ENCODE measurements at places on chromosomes 6 and 20.
A peak's percentile ranks its signal among the peaks of the same experiment; 100 is the strongest.

GRCh38 chr20:6466075-6466810, 301.2 kb upstream of the BMP2 start:
- DNase-seq, result no peak

DNA sequence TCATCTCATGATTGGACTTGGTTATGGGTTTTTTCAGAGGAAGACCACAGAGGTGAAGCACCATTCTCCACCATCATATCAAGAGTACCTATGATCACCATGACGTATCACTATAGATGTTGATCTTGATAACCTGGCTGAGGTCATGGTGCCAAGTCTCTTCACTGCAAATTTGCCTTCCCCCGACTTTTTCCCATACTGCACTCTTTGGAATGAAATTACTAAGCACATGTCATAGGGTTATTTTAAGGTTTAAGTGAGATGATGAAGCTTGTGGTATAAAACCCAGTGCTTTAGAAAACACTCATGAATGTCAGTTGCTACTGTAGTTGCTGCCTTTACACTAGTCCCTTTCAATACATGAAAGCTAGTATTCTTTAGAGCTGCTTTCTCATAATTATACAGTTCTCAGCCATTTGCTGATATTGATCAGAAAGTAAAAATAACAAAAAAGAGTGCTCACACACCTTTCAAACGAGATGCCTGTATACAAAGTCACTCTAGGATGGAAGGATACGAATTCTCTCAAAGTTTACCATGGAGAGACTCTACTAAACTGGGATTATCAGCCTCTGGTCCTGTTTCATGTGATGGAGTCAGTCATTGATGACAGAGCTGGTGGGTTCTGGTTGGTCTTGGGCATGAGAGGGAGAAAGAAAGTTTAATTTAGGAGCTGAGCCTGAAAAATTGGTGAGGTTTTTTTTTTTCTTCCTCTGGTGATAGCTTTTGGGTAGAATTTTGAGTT, 228.1 kb downstream of the PRL start:
- DNase-seq, result no peak

GRCh38 chr6:68008445-68008844, 626.6 kb upstream of the ADGRB3 start:
- DNase-seq, result no peak

DNA sequence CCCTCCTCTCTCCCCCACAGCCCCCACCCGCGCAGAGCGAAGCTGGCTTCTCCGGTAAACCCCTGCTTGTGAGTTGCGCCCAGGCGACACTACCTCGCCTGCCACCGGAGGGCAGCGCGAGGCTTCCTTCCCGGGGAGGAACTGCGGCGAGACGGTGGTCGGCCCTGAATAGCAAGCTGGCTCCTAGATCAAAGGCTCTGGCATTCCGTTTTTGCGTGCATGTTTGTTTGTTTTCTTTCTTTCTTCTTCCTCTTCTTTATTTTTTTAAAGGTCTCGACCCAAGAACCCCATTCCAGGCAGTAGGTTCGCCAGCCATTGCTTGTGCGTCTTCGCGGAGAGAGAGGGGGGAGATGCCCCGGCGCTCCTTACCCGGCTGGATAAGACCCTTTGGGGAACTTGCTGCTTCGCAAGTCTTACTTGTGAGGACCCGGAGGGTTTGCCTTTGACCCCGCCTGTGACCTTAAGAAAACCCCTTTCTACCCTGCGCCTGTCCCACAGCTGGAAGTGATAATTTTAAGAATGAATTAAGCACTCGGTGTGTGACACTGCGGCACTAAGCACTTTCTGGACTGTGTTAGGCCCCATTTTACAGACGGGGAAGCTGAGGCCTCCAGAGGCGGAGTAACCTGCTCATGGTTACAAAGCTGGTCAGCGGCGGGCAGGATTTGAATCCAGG, 92.7 kb upstream of the SIRPA start:
- no peak for DNase-seq

DNA sequence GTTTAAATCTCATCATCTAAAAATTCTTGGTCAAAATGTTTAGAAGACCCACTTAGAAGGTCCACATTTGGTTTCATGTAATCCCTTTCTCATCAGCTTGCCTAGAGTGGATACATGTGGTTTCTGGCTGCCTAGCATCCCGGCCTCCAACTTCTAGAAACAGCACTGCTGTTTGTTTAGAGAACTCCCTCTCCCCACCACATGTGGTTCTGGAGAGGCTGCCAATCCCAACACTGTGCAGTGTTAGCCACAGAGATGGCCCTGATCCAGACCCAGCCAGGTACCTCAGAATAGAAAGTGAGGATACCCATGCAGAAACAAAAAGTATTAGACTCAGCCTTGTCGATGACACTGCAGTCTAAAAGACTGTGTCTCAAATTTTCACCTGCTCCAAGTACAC, 241.8 kb downstream of the BCKDHB start:
- DNase-seq, result no peak

DNA sequence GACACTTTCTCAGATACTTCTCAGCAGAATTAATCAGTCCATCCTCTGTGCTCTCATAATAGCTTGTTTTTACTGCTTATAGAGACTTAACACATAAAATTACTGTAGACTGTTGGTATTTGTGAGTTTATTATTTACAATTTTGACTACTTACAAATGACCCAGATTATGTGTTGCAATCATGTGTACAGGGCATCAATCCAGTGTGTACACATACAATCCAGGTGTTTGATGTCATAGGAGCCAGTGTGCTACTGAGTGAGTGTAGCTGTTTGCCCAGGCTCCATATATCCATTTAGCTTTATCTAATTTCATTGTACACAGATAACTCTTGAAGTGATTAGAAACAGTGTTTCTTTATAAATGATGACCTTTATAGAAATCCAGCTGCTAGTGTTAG, 31.3 kb downstream of the TRMT11 start:
- DNase-seq, result no peak

DNA sequence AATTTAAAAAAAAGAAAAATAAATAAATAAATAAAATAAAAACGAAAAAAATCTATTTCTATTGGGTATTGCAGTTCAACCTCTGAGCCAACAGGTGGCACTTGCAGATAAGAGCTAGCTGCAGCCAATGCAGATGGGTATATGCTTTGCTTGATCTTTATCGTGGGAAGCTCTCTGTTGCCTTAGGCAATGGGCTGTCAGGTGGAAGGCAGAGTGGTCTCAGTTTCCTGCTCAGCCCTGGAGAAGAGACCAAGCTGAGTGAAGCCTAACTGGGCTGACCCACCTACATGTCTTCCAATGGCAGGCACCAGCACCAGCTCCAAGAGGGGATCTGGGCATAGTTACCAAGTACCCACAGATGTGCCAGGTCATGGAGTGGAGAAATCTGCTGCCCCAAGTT, 95.0 kb downstream of the AK9 start:
- DNase-seq, result peak; percentile 33

GRCh38 chr6:149840345-149841075, 23.6 kb downstream of the LRP11 start:
- DNase-seq, result peak; percentile 30

DNA sequence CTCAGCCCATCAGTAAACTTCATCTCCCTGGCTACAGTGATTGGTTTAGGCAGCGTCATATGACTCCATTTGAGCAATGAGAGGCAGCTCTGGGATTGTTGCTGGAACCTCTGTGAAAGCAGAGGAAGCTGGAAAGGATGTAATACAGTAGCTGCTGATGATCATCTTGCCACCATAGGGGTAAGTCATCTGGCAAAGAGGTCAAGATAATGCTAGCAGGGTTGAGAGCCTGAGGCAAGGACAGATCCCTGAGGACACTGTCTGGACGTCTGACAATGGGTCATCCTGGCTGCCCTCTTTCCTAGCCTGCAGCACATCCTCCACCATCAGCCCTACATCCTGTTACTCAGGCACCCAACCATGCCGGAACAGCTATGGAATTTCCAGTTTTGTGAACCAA, 25.5 kb upstream of the FKBP1A start:
- no peak for DNase-seq

DNA sequence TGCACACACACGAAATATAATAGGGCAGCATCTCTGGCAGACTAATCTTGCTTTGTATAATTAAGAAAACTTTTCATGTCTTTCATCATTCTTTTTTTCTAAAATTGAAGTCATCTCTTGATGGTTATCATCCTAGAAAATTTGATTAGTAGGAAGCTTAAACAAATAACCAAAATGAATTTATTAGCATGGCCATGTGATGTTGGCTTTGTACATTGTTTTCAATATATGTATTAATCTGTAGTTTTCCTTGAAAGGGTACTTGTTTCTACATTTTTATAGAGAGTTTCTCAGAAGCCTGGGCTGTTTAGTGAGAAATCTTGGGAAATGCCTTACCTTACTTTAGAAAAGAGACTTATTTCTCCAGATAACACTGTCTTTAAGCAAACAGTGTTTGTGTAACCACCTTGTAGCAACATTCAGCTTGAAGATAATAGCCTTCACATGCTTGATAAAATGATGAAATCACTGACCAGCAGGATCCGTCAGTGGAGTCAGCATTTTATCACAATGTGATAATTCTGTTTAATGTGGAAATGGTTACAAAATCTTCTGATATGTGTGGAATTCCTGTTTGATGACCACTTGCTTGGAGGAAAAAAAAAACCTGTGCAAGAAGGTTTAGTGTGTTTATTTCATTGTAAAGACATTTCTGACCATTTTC, 147.8 kb downstream of the MACROD2 start:
- peak; percentile 47 for DNase-seq

GRCh38 chr20:12207875-12208274, 290.2 kb downstream of the BTBD3 start:
- DNase-seq, result no peak

- DNase-seq, result no peak
Measured at GRCh38 chr6:75280131-75280855, 4.3 kb downstream of the TMEM30A start.

- DNase-seq, result no peak
Measured at GRCh38 chr20:42496595-42496994, 693.1 kb downstream of the PTPRT start.

DNA sequence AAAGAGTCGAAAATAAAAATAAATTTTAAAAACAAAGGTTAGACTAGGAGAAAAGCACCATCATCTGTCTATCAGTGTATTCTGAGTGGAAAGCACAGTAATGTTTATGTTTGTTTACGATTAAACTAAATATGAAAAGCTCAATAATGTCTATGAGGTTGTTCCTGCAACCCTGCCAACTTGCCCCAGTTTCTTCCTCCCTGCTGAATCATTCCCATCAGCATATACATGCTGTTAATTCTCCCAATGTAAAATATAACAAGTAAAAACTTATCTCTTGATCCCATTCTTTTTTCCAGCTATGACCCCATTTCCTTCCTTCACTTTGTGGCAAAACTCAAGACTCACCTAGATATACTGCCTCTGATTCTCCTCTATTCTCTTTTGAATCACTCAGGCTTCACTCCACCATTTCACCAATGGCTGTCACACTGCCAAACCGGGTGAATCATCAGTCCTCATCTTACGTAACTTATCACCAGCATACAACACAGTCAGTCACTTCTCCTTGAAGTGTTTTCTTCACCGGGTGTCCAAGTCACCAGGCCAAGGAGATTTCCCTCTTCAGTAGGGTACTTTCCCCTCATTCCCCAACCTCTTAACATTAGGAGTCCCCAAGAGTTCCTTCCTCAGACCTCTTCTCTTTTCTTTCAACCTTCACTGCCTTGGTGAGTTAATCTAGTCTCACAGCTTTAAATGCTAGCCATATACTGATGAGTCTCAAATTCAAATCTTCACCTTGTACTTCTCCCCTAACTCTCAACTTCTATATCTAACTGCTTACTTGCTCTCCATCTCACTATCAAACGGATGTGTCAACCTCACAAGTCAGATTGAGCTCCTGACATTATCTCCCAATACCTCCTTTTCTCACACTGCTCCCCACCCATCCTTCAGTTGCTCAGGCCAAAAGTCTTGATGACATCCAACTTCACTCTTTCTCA, 6.2 kb downstream of the TMEM242 start:
- peak; percentile 76 for DNase-seq

DNA sequence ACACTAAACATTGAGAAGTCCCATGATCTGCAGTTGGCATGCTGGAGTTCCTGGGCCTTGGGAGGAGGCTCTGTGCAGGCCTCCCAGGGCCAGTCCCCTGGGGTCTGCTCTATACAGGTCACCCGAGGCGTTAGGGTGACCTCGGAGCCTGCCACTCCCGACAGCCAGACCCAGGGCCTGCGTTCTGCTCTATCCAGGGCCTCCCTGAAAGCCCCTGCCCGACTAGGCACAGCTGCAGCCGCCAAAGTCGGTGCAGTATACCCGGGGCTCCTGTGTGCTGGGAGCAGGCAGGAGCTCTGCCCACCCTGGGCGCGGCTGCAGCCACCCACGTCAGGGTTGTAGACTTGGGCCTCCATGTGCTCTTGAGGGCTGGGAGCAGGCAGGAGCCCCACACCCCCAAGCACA, 6.3 kb upstream of the OR14J1 start:
- DNase-seq, result no peak

- peak; percentile 17 for DNase-seq
Measured at GRCh38 chr6:70667256-70667710, 400 bp upstream of the SMAP1 start.

DNA sequence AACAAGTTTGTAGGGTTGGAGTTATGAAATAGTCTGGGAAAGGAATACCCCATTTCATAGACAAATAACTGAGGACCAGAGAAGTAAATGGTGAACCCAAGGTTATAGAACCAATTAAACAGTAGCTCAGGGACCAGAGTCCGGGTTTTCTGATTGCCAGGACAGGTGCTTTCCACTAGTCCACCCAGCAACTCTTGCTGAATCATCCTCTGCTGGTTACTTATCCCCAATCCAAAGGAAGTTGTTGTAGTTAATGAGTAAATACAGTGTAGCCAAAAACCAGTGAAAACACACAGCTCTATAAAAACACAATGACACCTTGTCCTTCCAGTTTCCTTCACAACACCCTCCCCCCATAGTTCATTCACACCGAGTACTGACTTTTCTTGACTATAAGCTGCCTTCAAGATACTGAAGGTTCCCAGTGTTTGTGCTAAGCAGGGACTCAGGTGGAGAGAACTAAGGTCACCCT, 766 bp upstream of the TINAG start:
- DNase-seq, result no peak

Data from HS-27A (cell line).